Mesenchymal stem cell (in vitro differentiated cells and primary cell): ENCODE measurements at places on chromosomes 5 and 9.
A peak's percentile ranks its signal among the peaks of the same experiment; 100 is the strongest.

- H3K4me1 ChIP-seq, result peaks cover 11% of the 10 kb centered on the region
- H3K36me3 ChIP-seq, result peaks cover 3% of the 10 kb centered on the region
- peak overlapping the region; percentile 96 for H3K27ac ChIP-seq
- H3K27me3 ChIP-seq, result no peaks in the 10 kb centered on the region
- peak overlapping the region; percentile 92 for H3K4me3 ChIP-seq
Observed at GRCh38 chr5:72956324-72957140, 691 bp downstream of the FCHO2 start.

DNA sequence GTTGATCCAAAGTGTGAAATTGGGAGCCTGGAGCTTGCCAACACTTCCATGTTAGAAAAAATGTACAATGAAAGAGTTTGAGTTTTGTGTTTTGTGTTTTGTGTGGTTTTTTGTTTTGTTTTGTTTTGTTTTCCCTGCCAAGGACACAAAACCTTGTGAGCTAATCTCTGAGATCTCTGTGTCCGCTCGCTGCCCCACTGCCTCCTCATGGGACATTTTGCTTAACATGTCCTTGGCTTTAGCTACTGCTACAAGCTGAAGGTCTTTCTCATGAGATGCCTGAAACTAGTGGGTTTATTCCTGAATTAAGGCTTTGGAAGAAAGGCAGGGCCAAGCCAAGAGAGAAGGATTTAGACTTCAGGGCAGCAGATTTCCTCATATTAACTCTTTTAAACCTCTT, 7.3 kb upstream of the JAKMIP2 start:
- no peak for DNase-seq
- no peaks in the 10 kb centered on the region for H3K4me1 ChIP-seq
- no peaks in the 10 kb centered on the region for H3K27me3 ChIP-seq

GRCh38 chr9:19922476-19923118, 133.8 kb upstream of the SLC24A2 start:
- H3K27ac ChIP-seq, result no peak overlapping the region
- H3K27me3 ChIP-seq, result peaks cover 26% of the 10 kb centered on the region
- DNase-seq, result peak; percentile 68

DNA sequence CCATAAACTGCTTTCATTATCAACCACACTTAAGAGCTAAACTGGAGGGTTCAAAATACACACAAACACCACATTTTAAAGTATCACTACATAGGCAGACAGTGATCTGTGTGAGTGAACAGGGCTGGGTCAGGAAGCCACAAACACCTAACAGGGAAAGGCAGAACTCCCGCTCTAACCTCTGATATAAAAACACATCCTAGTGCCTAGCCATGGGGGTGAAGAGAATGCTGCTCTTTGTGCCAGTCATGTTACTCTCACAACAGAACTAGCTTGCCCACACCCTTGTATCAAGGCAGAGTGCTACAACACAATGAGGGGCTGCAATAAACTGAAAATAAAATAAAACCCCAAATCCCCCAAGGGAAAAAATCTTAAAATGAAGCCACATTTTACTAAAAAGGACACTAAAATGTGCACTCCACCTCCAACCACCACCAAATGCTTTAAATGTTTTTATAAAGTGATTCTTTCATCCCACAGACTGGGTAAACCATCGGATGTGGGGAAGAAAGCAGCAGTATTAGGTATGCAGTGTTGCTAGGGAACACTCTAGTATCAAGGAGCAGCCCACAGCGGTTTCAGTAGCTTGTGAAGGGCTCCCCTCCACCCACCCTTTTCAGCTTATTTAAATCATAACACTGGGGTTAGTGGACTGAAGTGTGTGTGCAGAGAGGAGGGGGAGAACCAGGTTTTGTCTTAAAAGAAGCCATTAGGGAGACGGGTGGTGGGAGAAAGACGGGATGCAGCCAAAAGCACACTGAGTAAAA, 64.5 kb downstream of the TMEM161B start:
- H3K36me3 ChIP-seq, result no peaks in the 10 kb centered on the region
- H3K4me1 ChIP-seq, result no peaks in the 10 kb centered on the region
- DNase-seq, result no peak
- no peaks in the 10 kb centered on the region for H3K27me3 ChIP-seq
- H3K4me3 ChIP-seq, result no peak overlapping the region

DNA sequence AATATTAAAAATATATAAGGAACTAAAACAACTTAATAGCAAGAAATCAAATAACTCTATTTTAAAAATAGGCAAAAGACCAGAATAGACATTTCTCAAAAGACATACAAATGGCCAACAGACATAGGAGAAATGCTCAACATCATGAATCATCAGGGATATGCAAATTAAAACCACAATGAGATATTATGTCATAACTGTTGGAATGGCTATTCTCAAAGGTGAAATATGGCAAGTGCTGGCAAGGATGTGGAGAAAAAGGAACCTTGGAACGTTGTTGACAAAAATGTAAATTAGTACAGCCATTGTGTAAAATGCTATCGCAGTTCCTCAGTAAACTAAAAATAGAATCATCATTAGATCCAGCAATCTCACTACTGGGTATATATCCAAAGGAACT, 468.5 kb downstream of the NFIB start:
- H3K36me3 ChIP-seq, result no peaks in the 10 kb centered on the region
- H3K27me3 ChIP-seq, result no peaks in the 10 kb centered on the region
- H3K4me1 ChIP-seq, result no peaks in the 10 kb centered on the region
- H3K4me3 ChIP-seq, result no peak overlapping the region
- no peak overlapping the region for H3K27ac ChIP-seq
- DNase-seq, result peak; percentile 26

GRCh38 chr5:145775411-145775810, 59.7 kb downstream of the PRELID2 start:
- peak; percentile 40 for DNase-seq
- no peaks in the 10 kb centered on the region for H3K27me3 ChIP-seq
- H3K4me1 ChIP-seq, result no peaks in the 10 kb centered on the region
- no peaks in the 10 kb centered on the region for H3K36me3 ChIP-seq

DNA sequence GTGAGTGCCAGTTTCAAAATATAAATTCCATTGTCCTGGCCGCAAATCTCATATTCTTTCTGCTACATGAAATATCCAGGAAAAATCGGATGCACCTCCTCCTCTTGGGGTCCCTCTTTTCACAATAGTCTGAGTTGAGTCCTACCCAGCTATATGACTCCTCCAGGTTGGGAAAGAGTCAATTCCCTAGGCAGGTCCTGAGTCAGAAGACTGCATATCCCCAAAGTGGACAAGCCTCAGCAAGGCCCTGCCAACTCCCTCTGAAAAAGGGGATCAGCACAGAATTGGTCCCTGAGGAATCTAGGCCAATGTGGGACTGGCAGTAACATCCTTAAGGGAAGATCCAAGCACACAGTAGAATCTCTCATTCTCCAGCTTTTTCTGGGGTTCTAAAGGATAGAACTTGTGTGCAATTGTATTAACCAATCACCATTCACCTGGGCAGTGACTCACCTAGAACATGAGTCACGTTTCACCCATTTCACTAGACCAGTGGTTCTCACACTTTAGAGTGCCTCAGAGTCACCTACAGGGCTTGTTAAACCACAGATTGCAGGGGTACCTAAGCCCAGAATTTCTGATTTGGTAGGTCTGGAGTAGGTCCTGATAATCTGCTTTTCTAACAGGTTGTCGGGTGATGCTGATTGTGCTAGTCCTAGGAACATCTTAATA, 44.7 kb upstream of the TMEM215 start:
- no peaks in the 10 kb centered on the region for H3K36me3 ChIP-seq
- H3K27me3 ChIP-seq, result no peaks in the 10 kb centered on the region
- no peaks in the 10 kb centered on the region for H3K4me1 ChIP-seq
- no peak overlapping the region for H3K27ac ChIP-seq
- H3K4me3 ChIP-seq, result no peak overlapping the region
- no peak for DNase-seq

GRCh38 chr5:156119692-156120091, 207.3 kb upstream of the SGCD start:
- no peaks in the 10 kb centered on the region for H3K27me3 ChIP-seq
- no peak overlapping the region for H3K4me3 ChIP-seq
- H3K27ac ChIP-seq, result no peak overlapping the region

GRCh38 chr5:68272289-68272688, 56.7 kb downstream of the PIK3R1 start:
- no peaks in the 10 kb centered on the region for H3K27me3 ChIP-seq
- H3K27ac ChIP-seq, result no peak overlapping the region
- H3K4me3 ChIP-seq, result no peak overlapping the region
- DNase-seq, result peak; percentile 24
- H3K36me3 ChIP-seq, result peaks cover 39% of the 10 kb centered on the region

- peaks cover under 1% of the 10 kb centered on the region for H3K36me3 ChIP-seq
- H3K4me1 ChIP-seq, result no peaks in the 10 kb centered on the region
- no peak for DNase-seq
- no peaks in the 10 kb centered on the region for H3K27me3 ChIP-seq
- H3K27ac ChIP-seq, result no peak overlapping the region
Observed at GRCh38 chr5:65695162-65695755, 26.6 kb downstream of the SGTB start.

GRCh38 chr5:73351593-73351992, 97.0 kb downstream of the FOXD1 start:
- no peaks in the 10 kb centered on the region for H3K36me3 ChIP-seq
- H3K4me3 ChIP-seq, result no peak overlapping the region

- no peaks in the 10 kb centered on the region for H3K4me1 ChIP-seq
- no peak for DNase-seq
- peaks cover 73% of the 10 kb centered on the region for H3K36me3 ChIP-seq
- no peak overlapping the region for H3K4me3 ChIP-seq
Observed at GRCh38 chr5:180253036-180253824, 38.7 kb downstream of the MAPK9 start.

DNA sequence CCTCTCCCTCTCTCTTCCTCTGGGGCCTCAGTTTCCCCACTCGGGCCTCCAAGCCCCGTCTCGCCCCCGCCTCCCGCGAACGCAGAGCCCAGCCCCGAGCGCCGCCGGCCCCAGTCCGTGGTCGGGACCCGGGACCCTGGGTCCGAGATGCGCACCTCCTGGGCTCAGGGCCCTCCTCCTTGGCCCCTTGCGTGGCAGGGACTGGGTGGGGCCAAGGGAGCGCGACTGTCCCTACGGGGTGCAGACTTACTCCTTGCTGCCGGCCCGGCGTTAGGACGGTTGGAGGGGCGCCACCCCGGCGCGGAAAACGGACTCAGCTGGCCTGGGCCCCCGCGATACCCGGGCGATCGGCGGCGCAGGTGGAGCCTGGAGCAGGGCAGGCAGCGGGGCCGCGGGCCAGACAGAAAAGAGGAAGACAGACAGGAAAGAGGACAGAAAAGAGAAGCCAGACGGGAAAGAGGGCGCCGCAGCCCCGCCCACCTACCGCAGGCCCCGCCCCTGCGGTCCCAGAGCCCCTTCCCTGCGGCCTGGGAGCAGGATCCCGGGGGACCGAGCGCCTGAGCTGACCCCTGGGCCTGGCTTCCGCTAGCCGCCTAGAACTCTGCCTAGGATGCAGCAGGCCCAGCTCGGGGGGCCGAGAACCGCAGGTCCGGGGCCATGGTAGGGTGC, at the start of gene GBGT1:
Gene GBGT1, minus strand, starts transcription at position 411 of the 669 bp plus-strand sequence. CDS start 1,502 bp downstream, outside the sequence.
- no peaks in the 10 kb centered on the region for H3K36me3 ChIP-seq
- no peaks in the 10 kb centered on the region for H3K27me3 ChIP-seq
- peak within 1 kb of the TSS; percentile 76 for H3K4me3 ChIP-seq
- peaks cover 27% of the 10 kb centered on the region for H3K4me1 ChIP-seq
- H3K27ac ChIP-seq, result no peak within 1 kb of the TSS
- DNase-seq, result peak; percentile 72

DNA sequence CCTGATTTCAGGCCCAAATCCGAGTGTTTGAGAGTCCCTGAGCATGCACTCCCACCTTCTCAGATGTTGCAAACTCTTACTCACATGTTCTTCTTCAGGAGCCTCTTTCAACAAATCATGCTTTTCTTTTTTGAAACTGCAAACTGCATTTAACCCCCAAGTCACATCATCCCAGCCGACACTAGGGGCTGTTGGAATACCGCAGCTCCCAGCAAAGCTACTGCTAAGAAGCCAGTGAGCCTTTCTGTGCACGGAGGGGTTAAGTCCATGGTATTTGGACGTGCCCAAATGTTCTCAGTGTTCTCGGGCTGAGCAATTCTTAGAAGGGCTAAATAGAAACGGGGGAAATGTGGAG, 282.9 kb downstream of the NFIB start:
- DNase-seq, result peak; percentile 64
- peaks cover 5% of the 10 kb centered on the region for H3K4me1 ChIP-seq
- no peaks in the 10 kb centered on the region for H3K36me3 ChIP-seq
- H3K27me3 ChIP-seq, result peaks cover 12% of the 10 kb centered on the region
- no peak overlapping the region for H3K4me3 ChIP-seq
- no peak overlapping the region for H3K27ac ChIP-seq

DNA sequence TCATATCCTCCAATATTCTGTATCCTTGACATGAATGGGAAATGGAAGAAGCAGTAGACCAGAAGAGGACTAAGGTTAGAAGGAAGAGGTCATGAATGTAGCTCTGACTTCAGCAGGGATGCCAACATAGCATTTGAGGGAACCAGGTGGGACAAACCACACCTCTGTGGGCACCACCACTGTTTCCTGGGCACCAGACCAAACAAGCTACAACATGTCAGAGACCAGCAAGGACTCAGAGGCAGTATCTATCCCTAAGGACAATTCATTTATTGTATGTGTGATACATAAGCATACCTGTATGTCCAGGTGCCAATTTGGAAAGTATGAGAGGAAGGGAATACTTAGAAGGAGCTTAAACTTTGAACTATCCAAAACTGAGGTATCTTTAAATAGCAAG, 192.8 kb downstream of the MAN2A1 start:
- H3K27ac ChIP-seq, result no peak overlapping the region
- no peaks in the 10 kb centered on the region for H3K27me3 ChIP-seq
- no peak for DNase-seq
- no peaks in the 10 kb centered on the region for H3K36me3 ChIP-seq
- no peaks in the 10 kb centered on the region for H3K4me1 ChIP-seq

DNA sequence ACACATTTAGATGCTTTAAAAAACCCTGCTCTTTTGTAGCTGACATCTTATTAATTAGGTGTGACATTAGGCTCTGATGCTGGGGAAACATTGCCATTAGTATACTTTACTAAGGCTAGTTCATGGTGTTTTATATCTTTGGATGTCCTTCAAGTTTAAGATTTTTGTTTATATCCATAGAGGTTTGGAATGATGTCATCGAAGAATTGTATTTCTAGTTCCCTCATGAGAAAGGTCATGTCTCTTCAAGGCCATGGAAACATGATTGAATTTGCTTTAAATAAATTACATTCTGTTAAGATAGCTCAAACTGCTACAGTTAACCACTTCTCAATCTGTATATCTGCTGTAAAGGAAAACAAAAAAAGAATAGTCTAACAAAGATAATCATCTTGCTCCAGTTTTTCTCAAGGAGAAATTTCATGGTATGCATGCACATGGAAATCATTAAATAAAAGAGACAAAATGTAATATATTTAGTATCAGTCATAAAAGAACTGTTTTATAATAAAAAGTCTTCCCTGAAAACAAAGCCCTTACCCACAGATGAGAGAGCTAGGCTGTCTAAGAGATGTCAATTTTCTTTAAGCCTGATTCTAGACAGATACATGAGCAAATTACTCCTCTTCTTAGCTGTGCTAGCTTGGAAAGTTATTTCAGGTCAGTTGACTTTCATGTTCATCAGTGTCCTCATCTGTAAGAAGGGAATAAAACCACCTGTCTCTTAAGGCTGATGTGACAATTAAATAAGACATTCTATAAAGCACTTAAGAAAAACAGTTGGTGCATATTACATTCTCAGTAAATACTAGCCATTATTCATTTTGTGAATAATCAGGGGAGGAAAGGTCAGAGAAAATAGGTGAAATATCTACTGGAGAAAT, 25.0 kb upstream of the STARD4 start:
- H3K36me3 ChIP-seq, result no peaks in the 10 kb centered on the region
- no peak for DNase-seq
- no peaks in the 10 kb centered on the region for H3K4me1 ChIP-seq

- no peaks in the 10 kb centered on the region for H3K27me3 ChIP-seq
- no peak for DNase-seq
- H3K4me1 ChIP-seq, result no peaks in the 10 kb centered on the region
- no peak overlapping the region for H3K27ac ChIP-seq
- no peak overlapping the region for H3K4me3 ChIP-seq
Observed at GRCh38 chr9:108919517-108919916, 14.4 kb downstream of the ELP1 start.
